ENCODE measurements at places on chromosomes 6 and 20. TPM values are rescaled to one million over a fixed set of nuclear protein-coding genes. Genes with fewer than 3 reads are reported as not detected.

- no peak for DNase-seq
These were observed 33.2 kb upstream of the PNISR start for GRCh38 chr6:99458319-99458718.

DNA sequence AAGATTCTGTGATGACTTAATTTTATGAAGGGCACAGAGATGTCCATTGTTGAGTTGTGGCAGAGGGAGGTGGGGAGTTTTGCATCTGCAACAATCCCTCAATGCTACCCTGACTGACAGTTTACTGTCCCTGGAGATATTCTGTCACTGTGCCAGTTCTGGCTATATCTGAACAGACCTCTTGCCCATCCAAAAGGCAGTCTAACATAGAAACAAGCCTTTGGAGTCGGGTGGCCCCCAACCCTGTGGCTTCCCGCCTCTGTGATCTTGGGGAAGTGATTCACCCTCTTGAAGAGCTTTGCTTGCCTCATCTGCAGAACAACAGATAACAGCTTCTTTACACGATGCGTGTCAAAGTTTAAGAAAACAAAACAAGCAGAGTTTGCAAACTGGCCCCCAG lies 3.8 kb upstream of the E2F1 start:
- no peak for DNase-seq

- no peak for DNase-seq
These were observed 15.1 kb upstream of the ZNF217 start for GRCh38 chr20:53608456-53609452.

GRCh38 chr20:25623225-25623735 lies 534 bp downstream of the NANP start:
- DNase-seq = peak; percentile 16

GRCh38 chr20:53059848-53060247 lies 87.7 kb downstream of the TSHZ2 start:
- no peak for DNase-seq

DNA sequence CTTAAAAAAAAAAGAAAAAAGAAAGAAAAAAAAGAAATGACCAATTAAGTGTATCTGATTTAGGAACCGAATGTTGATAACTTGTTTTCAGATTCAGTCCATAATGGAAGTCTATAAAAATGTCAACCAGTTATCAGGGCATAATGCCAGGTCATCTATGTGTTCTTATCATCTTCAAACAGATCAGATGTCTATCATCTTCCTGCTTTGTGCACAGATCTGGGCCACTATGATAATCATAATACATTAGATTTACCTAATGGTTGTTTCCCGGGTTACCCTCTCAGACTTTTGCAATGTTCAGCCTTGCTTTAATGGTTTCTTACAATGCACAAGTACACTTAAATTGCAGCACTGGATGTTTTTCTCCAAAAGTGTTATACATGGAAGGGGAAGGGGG lies 100.6 kb downstream of the NKAIN2 start:
- no peak for DNase-seq

POPDC3 gene
- polyA plus RNA-seq = 0.22 TPM

DNA sequence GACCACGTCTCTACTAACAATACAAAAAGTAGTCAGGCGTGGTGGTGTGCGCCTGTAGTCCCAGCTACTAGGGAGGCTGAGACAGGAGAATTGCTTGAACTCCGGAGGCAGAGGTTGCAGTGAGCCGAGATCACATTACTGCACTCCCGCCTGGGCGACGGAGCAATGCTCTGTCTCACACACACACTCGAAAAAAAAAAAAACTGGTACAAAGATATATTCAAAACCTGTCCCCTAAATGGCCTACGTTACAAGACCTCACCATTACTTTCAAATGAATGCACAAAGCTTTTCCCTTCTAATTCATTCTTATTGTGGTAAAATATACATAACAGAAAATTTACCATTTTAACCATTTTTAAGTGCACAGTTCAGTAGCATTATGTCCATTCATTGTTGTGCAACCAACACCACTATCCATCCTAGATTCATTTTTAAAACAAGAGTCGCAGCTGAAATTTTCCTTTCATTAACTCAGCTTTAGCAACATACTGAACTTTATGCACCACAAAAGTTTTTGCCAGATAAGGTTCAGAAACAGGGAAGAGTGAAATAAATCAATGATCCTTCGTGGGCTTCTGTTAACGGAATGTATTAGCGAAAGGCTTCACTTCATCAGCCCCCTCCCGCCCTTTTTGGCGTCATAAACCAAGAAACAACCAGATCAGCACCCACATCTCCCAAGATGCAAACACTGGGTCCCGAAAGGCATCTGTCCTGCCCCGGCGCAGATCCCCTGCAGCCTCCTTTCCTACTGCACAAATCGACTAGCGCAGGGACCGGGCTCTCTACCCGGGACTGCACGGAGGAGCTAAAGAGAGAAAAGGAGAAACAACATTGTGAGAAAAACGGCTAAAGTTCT lies 825 bp upstream of the FAM135A start:
- DNase-seq = no peak

DNA sequence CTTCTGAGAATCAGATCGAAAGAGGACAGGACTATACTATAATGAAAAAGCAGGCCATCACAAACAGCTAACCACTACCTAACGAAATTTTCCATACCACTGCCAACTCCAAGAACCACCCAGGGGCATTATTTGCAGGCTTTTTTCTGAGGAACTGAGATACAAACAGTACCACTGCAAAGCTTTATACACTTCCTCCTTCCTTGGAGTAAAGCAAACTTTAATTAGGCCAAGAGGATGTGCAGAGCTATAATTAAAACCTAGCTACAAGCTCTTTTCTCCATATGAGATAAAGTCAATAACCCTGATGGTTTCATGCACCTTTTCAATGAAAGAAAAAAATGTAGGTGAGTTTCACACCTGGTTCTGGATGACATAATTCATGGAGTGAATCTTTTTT lies 68.5 kb downstream of the ELOVL5 start:
- no peak for DNase-seq

DNA sequence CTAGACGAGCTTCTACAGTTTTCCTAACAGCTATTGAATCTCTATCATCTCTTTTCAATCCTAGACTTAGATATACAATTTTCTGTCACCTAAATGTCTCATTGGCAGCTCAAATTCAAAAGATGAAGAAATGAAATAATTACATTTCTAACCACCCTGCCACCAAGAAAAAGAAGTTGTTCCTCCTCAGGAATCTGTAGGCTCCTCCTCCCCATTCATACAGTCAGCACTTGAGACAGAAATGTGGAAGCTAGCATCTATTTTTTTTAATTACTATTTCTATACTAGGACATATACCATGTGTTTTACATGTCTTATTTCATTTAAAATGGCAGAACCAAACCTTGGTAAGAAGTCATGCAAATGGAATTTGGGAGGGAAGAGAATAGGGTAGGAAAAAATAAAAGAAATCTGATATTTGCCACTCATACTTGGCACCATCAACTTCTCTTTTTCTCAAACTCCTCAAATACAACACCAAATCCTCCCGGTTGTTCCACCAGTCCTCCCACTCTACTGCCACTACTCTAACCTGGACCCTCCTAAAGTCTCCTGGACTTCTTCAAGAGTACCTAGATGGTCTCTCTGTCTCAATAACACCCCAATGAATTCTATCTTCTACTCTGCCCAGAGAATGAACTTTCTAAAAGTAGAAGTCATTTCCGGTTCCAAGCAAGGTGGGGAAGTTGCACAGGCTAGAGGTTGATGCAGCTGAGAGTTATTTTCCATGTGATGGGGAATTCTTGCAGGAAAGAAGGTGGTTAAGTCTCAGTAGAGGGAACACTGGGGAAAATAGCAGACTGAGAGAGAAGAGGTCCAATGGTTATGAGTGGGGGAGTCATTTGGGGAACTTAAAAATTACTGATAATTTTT lies 54.1 kb downstream of the ATXN1 start:
- no peak for DNase-seq

GRCh38 chr20:50358971-50359370 lies 151.2 kb upstream of the PTPN1 start:
- no peak for DNase-seq

NKAIN4 gene
- polyA plus RNA-seq = 24.2 TPM

VGLL2 gene
- polyA plus RNA-seq = not detected

DNA sequence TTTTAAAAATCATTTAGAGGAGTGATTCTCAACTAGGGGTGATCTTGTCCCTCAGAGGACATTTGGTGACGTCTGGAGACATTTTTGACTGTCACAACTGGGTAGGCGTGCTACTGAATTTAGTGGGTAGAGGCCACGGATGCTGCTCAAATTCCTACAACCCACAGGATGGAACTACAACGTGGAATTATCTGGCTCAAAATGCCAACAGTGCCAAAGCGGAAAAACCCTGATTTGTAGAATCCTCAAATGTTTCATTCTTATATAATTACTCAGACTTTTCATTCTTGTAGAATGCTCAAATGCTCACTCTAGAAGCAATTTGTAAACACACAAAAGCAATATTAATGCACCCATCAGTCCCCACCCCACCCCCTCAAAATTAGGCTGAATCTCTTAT lies 229.8 kb downstream of the ZMYND8 start:
- DNase-seq = no peak

SIRPG gene
- 0.19 TPM for polyA plus RNA-seq

VSX1 gene
- polyA plus RNA-seq = not detected
